ENCODE measurements at places on chromosomes 3 and 15.

DNA sequence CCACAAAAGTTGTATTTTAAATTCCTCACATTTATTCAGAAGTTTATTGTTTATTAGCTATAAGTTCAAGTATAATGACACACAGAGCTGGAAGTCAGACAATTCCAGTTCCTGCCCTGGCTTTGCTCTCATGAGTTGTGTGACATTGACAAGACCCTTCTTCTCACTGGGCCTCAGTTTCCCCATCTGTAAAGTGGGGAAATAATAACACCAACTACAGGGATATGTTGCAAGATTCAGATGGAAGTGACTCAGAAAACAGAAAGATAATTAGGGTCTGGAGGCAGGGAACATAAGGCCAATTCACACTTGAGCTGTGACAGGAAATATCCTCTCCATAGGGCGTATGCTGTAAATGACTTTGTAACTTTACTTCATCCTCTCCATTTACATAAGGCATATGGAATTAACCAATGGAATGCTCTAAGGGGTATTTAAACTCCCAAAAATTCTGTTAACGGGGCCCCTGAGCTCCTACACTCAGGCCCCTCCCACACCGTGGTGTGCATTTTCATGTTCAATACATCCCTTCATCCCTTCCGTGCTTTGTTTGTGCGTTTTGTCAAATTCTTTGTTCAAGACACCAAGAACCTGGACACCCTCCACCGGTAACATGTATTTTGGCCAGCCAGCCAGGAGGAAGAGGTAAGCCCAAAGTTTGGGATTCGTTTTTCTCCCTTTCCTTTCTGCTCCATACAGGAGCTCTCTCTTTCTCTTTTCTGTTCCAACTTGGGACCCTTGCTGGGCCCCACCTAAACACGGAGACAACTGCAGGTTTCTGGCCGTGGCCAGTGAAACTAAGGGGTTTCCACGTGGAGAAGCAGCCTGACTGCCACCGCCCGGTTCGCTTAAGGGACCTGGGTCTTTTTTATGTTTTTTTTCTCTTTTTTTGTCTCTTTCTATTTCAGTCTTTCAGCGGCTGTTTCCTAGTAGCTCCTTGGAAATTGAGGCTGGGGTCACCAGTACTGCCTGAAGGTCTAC, 16.9 kb downstream of the CYP11A1 start:
- no peak for DNase-seq

DNA sequence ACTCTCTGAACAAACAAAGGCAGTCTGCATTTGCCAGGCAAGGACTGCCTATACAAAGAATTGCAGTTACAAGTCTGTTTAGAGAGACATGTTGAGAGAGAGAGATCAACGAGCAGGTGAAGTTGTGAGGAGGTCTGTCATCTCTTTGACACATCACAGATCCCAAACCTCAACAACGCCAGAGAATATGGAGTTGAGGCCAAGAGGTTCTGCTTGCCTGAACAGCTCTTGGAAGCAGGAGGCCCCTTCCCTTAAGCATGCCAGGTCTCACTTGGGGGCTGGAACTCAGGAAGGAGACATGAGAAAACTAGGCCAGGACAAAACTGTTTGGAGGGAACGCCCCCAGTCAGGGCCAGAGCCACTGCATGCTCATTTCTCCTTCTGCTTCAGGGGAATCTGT, 22.3 kb upstream of the MUSTN1 start:
- DNase-seq: no peak

DNA sequence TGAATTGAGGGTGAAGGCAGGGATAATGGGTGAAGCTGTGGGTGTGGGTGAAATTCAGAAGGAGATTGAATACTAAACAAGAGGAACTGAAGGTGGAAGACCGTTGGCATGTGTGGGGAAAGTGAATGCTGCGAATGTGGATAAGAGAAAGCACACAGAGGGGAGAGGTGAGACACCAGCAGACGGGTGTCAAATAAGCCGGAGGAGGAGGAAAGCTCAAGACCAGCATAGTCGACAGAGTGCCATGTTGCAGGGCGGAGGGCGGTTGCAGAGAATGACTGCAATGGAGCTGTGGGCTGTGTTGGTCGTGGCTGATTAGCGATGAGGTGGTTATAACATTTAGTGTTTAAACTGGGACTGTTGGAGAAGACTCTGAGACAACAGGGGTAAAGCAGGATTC, 16.4 kb upstream of the HCN4 start:
- no peak for DNase-seq

DNA sequence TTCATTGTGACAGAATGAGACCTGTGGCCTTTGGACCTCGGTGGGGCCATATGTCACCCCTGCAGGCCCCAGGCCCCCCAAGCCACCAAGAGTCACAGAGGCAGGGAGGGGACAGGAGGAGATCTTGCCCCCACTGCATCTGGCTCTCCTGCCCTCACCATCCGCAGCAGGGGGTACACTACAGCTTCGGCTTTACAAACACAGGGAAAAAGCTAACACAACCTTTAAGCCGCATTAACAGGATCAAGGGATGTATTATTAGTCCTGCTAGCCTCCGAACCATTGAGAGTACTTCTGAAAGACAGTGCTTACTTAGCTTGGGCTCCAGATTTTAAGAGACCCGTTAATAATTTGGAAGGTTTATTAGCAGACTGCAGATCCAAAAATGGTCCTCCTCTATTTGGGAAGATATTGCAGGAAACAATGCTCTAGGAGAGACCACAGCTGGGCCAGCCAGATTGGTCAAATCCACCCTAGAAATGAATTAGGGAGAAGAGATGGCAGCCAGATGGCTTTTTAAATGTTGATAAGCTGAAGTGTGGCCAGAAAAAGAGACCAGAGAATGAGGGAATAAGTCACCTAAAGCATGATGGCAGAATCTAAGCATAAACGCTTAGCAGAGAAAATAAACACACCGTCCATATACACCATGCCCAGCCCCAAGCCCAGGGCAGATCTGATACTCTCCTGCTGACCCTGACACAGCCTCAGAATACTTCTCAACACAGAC, 31.5 kb downstream of the SRGAP3 start:
- no peak for DNase-seq

DNA sequence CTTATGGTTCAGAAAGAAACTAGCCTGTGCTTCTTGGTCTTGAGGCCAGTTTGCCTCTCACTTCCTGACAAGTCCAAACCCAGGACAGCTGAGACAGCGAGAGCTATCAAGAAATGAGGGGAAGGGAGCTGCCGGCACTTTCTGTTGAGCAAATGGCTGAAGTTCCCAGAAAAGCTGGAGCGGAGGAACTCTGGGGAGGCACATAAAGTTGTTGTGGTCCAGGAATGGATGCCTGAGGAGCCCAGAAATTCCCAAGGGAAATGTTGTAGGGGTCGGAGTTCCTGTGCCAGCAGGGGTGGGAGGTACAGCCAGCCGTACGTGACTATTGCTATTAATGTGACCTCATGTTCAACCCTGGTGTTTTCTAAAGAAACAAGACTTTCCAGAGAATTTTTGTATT, 98.8 kb upstream of the TNFAIP8L3 start:
- no peak for DNase-seq

GRCh38 chr15:59814409-59814808, 125.3 kb upstream of the BNIP2 start:
- no peak for DNase-seq

GRCh38 chr3:43696441-43696840, 5.7 kb downstream of the ABHD5 start:
- no peak for DNase-seq

DNA sequence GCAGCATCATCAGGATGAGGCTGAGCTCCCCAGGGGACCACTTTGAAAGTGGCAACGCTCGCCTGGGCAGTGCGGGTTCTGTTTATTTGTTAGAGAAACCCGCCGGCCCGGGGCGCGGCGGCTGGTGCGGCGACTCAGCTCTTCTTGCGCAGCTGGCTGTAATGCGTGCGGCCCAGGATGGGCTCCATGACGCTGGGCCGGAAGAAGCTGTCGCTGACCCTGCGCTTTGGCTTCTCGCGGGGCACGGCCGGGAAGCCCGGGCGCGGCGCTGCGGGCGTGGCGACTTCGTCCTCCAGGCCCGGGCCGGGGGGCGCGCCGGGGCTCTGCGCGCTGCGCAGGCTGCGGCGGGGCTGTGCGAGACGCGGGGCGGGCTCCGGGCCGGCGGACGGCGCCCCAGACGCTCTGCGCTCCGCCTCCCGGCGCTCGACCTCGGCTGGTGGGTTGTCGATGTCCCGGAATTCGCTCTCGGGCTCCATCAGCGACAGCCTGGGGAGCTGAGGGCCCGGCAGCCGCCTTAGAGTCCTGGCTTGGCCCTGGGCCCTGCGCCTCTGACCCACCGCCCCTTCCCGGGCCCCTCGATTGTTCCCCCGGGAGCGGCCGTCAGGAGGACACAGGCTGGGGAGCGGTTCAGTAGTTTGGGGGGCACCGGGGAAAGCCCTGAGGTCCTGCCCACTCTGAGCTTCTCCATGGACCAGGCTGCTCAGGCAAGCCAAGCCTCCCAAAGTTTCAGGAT, 10.3 kb upstream of the KIF7 start:
- DNase-seq: no peak

DNA sequence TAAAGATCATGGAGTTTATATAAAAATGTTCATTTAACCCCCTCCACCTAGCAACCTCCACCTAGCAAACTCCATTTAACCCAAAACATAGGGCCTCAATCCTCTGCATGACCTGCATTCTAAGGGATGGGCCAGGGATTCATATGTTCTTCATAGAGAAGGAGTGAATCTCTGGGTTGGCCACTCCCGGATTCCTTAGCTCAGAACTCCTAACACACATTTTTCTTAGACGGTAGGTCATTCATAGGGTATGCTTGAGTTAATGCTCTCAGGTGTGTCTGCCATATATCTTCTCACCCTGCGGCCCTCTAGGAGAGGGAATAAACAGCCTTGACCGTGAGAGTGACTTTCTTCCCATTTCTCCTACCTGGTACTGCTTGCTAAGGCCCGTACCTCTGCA, 102.0 kb upstream of the IGSF10 start:
- DNase-seq: no peak

DNA sequence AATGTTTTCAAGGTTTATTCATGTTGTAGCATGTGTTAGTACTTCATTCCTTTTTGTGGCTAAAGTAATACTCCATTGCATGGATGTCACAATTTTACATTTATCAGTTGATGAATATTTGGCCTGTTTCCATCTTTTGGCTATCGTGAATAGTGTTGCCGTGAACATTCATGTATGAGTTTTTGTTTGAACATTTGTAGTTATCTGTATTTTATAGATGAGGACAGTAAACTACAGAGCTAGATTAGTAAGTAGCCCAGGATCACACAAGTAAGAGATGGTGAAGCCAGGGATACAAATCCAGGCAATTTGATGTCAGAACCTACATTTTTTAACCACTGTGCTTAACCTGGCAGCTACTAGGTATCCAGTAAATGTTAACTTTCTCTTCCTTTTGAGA, 63.2 kb downstream of the ASTE1 start:
- no peak for DNase-seq

- no peak for DNase-seq
Observed at GRCh38 chr3:126781889-126782491, 78.0 kb downstream of the CHCHD6 start.

- no peak for DNase-seq
Observed at GRCh38 chr3:50591196-50591741, 20.3 kb downstream of the CISH start.

DNA sequence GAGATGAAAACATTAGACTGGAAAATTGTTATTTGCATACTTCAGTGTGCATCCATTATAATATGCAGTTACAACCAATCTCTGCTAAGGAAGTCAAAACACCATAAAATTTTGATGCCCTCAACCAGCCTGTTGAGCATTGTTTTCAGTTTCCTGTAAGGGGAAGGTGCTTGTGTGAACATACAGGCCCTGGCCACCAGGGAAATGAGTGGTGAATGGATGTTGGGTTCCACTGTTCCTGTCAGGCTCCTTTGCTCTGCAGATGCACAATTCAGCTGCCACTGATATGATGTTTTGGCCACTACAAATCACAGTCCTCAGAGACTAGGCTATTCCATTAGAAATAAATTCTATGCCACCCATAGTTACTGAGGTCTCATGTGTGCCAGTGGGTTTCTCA, 184.6 kb downstream of the SYNPR start:
- no peak for DNase-seq

DNA sequence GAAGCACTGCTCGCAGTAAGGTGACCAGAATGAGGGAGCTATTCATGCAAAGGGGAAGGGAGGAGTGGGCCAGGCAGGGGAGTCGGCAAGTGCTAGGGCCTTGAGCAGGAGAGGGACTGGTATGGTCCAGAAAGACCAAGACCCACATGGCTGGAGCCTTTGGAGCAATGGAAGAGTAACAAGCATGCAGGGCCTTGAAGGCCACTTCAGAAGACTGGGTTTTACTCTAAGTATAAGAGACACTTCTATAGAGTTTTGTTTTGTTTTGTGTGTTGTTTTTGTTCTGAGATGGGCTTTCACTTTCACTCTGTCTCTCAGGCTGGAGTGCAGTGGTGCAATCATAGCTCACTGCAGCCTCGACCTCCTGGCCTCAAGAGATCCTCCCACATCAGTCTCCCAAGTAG, 42.0 kb downstream of the BFSP2 start:
- no peak for DNase-seq

DNA sequence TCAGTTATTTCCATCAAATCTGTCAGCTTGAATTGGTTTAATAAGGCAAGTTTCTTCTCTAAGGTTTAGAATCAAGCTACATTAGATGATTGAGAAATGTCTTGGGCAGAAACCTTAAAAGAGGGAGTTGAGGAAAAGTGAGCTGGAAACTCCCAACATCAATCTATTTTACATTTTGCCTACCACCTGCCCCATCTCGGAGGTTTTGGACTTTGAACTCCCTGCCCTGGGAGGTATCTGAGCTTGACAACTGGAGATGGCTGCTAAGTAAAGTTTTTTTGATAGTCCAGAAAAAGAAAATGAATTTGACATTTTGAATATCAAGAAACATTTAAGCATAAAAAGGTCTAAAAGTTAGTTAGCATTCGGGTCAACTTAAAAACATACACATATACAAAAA, 234.2 kb downstream of the NFKBIZ start:
- no peak for DNase-seq

- no peak for DNase-seq
Observed at GRCh38 chr3:109480014-109480413, 142.7 kb upstream of the DPPA4 start.

DNA sequence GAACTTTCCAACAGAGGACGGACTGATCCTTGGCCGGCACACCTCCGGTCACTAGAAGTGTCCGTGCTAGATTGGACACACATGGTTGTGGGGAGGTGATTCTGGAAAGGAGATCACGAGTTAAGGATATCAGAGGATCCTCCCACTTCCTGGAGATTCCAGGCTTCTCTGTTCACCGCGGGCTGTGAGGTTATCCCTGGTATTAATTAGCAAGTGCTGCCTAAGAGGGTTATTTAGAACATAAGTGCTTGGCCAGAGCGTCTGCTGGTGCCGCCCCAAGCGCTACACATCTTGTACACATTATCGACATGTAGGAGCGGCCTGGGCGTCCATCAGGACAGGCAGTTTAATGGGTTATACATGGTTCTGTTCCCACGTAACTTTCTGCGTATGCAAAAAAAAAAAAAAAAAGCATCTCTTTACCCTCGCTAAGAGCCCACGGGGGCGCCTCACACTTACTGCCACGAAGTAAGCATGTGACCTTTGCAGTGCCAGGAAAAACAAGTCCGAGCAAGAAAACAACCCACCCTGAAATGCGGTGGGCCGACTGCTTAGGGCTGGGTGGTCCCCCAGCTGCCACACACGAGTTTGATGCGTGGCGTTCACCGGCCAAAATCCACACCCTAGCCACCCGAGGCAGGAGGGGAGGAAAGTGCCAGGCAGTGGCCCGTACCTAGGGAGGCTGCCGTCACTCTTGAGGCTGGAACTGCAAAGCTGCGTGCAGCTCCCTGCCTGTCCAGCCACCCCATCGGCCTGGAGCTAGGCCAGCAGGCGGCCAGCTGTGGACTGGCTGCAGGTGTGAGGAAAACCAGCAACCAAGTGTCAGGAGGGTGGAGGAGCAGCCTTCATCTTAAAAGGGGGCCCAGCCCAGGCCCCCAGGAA, 78.0 kb downstream of the CPN2 start:
- no peak for DNase-seq

Data from stimulated activated CD4-positive, alpha-beta T cell treated with anti-CD3 and anti-CD28 coated beads, TNF-alpha, amount 100 ng/mL, for 1 hour (primary cell).